ENCODE measurements at places on chromosomes 6 and 20.

DNA sequence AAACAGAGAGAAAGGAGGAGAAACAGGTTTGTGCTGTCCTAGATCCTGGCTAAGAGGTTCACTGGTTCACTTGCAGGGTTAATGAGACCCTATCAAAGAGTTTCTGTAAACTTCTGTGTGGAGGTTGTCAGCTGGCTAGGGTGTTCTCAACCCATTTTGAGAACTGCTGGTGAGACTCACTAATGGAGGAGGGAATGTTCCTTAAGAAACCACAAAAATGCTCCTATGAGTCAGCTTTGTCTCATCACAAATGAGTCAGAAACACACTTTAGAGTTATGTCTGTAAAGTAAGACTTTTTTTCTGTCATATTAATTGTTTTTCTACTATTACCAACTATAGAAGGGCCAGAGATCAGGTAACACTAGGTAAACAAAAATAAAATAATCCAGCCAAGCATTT, 884.4 kb downstream of the PHF3 start:
- no peak for DNase-seq

DNA sequence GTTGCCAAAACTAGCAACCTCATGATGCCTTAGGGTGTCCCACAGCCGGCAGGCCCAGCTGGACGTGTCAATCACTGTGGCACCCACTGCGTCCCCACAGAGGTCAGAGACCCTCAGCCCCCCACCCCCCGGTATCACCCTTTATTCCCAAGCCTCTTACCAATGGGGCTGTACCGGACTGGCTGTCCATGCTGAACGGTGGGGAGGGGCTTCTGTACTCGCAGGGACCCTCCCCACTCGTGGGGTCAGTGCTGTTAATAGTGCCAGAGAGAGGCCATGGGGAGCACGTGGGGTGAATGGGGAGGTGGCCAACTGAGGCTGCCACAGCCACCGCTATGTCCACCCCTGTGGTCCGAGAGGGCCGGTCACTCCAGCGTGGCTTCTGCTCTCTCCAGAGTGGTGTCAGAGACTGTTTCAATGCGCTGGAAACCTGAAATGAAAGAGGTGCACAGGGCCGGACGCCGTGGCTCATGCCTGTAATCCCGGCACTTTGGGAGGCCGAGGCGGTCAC, 68.6 kb downstream of the THBS2 start:
- no peak for DNase-seq

- DNase-seq, result no peak
These were observed 122.0 kb downstream of the GFRAL start for GRCh38 chr6:55449225-55449624.

DNA sequence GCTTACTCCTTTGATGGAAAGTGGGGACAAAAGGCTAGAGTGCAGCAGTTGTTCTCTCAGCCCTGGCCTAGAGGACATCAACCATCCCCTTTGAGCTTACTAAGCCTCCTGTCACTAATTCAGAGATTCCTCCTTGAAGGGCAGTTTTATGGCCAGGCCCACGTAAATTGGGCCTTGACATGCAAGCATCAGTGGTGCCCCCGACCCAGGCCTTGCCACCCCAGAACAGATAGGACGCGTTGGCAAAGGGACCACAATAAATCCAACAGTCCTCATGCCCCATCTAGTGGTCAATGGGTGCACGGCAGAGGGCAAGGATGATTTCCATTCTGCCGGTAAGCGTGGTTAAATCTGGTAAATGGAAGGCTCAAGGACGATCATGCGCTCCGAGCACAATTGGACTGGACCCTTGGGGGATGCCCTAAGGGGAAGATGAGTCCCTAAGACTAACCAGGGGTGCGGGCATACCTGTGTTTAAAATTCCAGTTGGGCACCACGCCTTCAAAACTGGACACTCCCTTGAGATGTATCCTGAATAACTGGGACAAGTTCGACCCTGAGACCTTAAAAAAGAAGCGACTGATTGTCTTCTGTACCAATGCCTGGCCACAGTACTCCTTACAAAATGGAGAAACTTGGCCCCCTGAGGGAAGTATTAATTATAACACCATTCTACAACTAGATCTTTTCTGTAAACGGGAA, 32.6 kb downstream of the CEP85L start:
- DNase-seq, result peak; percentile 37

GRCh38 chr6:89047473-89047872, 33.1 kb upstream of the PNRC1 start:
- no peak for DNase-seq

DNA sequence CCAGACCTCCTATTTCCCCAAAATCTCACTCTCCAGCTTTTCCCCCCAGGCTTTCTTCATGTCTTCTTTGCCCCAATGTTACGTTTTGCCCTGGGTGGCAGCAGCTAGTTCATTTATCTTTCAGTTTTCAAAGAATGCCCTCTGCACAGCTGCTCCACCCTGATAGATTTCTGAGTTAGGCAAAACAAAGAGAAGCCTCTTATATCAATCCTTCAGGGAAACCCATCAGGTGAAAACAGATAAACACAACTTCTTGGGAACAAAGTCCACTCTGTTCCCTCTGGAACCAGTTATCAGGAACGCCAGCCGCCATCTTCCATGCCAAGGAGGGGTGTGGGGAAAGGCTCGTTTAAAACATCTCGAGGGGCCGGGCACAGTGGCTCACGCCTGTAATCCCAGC, 34.0 kb downstream of the ZBTB9 start:
- no peak for DNase-seq

Data from stimulated activated CD4-positive, alpha-beta T cell treated with anti-CD3 and anti-CD28 coated beads, TNF-alpha, amount 100 ng/mL, for 48 hours (primary cell).